ENCODE measurements at places on chromosomes 7 and 10.

GRCh38 chr7:117134889-117135552, 181.7 kb downstream of the ST7 start:
- no peak for DNase-seq

DNA sequence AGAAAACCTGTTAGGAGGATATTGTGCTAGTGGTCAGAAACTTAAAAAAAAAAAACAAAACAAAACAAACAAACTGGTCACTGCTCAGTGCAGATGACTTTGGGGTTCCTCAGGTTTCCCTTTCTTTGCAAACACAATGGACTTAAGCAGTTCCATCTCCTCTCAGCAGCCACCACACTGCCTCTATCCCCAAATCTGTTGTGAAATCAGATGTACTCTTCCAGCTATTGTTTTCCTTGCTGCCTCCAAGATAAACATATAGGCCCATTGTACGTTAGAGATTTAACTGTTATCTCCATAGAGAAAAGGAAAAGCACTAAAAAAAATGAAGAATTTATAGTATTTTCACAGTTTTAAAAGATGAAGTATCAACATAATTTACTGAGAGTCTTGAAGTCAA, 147.1 kb downstream of the MPP7 start:
- DNase-seq = no peak

DNA sequence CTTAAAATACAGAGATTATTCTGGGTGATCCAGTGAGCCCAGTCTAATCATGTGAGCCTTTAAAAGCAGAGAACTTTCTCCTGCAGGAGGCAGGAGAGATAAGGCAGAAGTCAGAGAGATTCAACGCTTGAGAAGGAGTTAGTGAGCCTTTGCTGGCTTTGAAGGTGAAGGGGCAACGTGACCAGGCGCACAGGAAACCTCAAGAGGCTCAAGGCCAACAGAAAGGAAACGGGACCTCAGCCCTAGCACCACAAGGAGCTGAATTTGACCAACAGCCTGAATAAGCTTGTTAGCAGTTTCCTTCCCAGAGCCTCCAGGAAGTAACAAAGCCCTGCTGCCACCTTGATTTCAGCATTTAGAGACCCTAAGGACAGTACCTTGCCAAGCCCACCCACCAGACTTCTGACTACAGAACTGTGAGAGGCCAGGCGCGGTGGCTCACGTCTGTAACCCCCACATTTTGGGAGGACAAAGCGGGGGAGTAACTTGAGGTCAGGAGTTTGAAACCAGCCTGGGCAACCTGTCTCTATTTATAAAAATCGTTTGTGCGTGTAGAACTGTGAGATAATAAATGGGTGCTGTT, 87.3 kb upstream of the KAT6B start:
- DNase-seq = no peak

GRCh38 chr10:122830273-122830964, 15.2 kb downstream of the CUZD1 start:
- DNase-seq = no peak

DNA sequence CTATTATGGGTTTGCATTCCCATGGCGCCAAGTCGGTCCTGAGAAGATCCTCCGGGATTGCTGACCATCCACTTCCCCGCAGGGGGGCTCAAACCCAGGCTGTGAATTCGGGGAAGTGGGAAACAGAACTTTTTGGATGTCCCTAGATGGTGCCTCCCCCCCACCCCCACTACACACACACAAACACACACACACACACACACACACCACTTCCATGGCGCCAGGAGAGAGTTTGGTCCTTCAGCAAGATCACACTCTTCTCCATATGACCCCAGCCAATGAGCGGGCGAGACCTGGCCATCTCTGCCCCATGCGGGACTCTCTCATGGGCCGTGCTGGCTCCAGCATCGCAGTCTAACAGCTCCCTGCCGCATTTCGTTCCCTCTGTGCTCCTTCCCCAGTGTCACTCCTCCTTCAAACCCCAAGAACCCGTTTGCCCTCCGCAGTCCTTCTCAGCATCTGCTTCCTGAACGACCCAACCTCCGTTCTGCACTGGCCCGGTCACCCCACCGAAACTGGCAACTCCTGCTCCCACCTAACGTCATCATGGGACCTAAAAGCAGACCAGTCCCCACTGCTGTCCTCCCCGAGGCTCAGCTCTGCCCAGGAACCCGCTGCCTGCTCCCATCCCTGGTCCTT, 32.1 kb upstream of the TNRC18 start:
- no peak for DNase-seq

GRCh38 chr7:21580073-21580521, 37.3 kb downstream of the DNAH11 start:
- no peak for DNase-seq

GRCh38 chr7:17963281-17963680, 23.0 kb upstream of the SNX13 start:
- DNase-seq = no peak

GRCh38 chr7:101614939-101615302, 14.2 kb downstream of the MYL10 start:
- DNase-seq = no peak

Measured in progenitor cell of endocrine pancreas (in vitro differentiated cells).